ENCODE measurements at places on chromosomes 7 and 10.
A peak's percentile ranks its signal among the peaks of the same experiment; 100 is the strongest.

DNA sequence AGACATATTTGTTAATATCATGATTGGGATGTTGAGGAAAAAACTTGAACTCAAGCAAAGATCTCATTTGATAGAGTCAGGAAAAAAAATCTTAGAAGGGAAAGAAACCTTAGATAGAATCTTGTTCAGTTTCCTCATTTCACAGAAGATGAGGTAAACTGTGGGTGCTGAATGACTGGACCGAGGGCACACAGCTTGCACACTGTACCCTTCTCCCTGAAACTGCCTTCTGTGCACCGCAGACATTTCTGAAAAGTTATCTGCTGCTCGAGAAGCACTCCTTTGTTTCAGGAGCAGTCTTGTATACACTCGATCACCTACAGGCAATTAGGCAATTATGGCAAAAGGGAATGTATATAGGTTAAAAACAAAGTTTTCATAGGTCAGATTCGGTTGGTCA, 167.4 kb downstream of the SKAP2 start:
- DNase-seq = no peak

- DNase-seq = no peak
Observed at GRCh38 chr7:16755397-16755796, 1.8 kb downstream of the TSPAN13 start.

GRCh38 chr10:44724415-44725174, 186.5 kb upstream of the TMEM72 start:
- DNase-seq = no peak

DNA sequence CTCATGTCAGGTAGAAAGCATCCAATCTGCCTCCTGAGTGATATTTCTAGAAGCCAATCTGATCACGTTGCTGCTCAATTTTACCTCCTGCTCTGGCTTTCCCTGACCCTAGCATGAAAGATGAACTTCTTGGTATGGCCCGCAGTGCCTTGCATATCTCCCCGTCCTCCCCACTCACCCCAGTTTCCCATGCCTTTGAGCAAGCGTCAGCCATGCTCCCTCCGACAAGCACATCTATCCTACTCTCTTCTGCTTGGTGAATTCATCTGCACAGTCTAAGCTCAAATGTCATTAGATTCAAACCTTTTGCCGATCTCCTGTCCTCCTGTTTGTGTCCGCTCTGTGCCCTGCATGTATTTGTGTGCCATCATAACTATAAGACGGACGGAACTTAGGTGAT, 6.2 kb upstream of the TBXAS1 start:
- DNase-seq = no peak

- no peak for DNase-seq
Observed at GRCh38 chr7:136859803-136860202, 8.6 kb upstream of the CHRM2 start.

- no peak for DNase-seq
Observed at GRCh38 chr7:104254696-104255095, 46.9 kb upstream of the ORC5 start.

GRCh38 chr10:128003521-128003920, 96.6 kb downstream of the PTPRE start:
- DNase-seq = no peak

- DNase-seq = no peak
Observed at GRCh38 chr10:122555442-122555841, 5.1 kb upstream of the DMBT1 start.

- DNase-seq = peak; percentile 21
Observed at GRCh38 chr10:119538632-119539358, 3.7 kb downstream of the RGS10 start.

DNA sequence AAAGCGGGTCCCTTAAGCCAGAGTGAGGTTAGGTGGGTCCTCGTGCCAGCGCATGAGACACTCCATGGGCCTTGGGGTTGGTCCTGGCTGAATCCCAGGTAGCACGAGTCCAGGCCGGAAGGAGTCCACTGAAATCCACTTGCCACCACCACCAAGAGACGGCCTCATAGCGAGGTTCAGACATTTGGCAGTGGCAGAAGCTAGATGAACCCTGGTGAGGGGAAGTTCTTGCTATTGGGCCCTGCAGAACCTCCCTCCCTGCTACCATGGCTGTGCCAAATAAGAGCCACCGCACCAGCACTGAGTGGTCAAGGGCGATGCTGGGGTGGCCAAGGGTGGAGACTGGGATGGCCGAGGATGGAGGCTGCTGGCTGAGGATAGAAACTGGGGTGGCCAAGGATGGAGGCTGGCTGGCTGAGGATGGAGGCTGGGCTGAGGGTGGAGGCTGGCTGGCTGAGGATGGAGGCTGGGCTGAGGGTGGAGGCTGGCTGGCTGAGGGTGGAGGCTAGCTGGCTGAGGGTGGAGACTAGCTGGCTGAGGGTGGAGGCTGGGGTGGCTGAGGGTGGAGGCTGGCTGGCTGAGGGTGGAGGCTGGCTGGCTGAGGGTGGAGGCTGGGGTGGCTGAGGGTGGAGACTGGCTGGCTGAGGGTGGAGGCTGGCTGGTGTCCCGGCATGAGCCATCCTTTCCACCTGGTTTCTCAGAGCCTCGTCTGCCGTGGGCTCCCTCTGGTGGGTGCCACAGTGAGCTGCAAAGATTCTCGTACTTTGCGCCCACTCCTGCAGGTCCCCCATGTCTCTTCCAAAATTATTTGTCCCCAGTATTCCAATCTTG, 88.2 kb downstream of the ELFN1 start:
- no peak for DNase-seq

GRCh38 chr7:141640239-141640840, 61.6 kb downstream of the DENND11 start:
- no peak for DNase-seq

- peak; percentile 55 for DNase-seq
Observed at GRCh38 chr7:155069992-155070751, at the start of gene HTR5A. HTR5A (plus strand) TSS chr7:155070324; CDS start chr7:155070900, 576 bp downstream.

DNA sequence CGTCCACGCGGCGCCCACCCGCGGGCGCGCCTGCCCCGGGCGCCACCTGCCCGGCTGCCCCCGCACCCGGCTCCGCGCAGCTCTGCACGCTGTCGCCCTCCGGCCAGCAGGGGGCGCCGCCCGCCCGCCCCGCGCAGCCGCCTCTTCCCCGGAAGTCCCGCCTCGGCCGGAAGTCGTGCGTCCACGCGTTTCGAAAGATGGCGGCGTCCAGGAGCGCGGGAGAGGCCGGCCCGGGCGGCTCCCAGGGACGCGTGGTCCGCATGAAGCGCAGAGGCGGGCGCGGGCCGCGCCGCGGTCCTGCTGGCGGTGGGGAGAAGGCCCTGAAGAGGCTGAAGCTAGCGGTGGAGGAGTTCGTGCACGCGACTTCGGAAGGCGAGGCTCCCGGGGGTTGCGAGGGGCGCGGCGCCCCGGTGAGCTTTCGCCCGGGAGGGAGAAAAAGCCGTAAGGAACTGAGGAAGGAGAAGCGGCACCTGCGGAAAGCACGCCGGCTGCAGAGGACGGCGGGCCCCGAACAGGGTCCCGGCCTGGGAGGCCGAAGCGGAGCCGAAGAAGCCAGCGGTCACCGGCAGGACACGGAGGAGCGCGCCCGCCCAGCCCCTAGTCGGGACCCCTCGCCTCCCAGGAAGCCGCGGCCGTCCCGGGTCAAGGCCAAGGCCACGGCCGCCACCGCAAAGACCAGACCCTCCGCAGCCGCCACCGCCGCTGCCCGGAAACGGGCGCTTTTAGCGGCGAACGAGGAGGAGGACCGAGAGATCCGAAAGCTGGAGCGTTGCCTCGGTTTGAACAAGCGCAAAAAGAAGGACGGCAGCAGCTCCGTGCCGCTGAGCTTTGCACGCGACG, at the start of gene NOM1:
TSS of gene NOM1 (plus strand) at position 172 of the 840 bp plus-strand sequence. CDS start at position 198, 26 bp downstream.
- DNase-seq = peak; percentile 87

GRCh38 chr7:69781412-69781846, 183.2 kb downstream of the AUTS2 start:
- no peak for DNase-seq

GRCh38 chr7:24882989-24883621, 96.9 kb downstream of the OSBPL3 start:
- no peak for DNase-seq

GRCh38 chr7:150377196-150377595, 1.9 kb upstream of the ZNF775 start:
- DNase-seq = no peak

GRCh38 chr10:24269476-24269875, 60.5 kb downstream of the KIAA1217 start:
- no peak for DNase-seq

GRCh38 chr7:121300685-121301420, 27.9 kb upstream of the WNT16 start:
- DNase-seq = no peak

GRCh38 chr10:22618078-22618785, 96.1 kb downstream of the PIP4K2A start:
- no peak for DNase-seq

DNA sequence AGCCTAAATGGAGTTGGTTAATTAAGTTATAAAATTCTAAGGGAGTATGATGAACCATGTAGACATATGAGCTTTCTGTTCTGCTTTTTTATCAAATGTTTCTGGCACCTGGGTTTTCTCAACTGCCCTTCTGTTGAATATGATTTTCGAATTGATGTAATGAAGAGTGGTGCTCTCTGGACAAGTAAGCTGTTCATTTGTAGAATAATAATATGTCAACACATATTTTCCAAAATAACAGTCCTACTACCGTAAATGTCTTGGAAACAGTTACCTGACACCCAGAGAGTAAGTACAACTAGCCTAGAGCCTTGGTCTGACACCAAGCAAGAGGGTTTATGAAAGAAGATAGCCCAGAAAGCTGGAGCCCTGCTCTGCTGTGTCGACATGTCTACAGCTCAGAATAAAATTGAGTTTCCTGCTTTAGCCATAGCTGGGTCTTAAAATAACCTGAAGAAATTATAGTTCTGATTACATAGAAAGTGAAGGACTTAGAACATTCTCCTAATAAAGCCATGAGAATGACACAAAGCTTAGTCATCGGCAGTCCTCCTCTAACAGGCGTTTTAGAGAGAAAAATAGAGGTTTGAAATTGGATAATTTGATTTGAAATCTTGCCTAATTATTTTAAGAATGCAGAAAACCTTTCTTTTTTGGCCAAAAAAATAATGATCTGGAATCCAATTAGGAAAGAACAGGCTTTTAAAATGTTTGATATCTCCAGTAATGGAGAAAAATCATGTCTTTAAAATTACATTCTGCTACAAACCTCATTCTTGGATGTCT, 25.1 kb downstream of the HDAC9 start:
- DNase-seq = no peak

DNA sequence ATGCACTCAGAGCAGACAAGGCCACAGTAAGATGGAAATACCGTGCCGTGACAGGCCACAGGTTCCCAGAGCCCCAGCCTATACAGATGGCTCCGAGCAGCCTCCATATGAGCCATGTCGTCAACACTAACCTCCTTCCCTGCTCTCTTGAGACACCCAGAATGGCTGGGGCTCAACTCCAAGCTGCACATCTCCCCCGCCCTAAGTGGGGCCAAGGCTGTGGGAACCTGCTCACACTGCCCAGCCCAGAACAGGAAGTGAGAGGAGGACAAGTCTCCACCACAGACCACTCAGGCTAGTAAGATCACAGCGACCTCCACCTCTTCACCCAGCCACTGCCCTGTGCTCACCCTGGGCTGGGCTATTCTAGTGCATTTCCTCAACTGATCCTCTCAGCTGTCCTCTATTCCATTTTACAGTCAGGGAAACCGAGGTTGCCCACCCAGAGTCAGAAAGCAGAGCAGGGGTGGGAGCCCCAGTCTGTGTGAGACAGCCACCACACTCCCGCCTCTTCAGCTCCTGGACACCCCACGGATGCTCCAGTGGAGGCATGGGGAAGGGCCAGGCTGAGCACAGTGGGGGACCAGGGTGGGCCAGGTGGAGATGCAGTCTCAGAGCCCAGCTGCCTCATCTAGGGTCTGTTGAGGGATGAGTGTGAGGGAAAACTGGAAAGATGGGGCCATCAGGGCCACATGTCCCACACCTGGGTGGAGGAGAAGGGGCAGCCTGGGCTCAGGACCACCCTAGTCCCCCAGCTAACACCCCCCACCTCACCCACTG, 11.6 kb downstream of the GRID1 start:
- DNase-seq = no peak

DNA sequence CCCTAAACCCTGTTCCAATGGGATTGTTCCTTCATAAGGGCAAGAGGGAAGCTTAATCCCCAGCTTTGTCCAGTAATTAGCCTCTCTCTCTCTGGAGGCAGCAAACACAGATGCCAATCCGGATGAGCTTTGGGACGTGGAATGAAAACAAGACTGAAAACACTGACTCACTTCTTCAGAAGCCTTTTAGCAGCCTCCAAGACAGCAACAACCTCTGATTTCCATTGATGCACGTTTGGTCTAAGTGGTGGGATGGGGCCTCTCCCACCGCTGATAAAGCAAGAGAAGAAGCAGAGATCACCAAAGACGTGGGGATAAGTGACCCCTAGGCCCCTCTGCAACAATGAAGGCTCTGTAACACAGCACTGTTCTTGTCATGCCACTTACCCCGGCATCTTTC, 5.8 kb upstream of the GFRA1 start:
- DNase-seq = no peak

GRCh38 chr7:129150199-129150996, 5.9 kb downstream of the TSPAN33 start:
- no peak for DNase-seq

DNA sequence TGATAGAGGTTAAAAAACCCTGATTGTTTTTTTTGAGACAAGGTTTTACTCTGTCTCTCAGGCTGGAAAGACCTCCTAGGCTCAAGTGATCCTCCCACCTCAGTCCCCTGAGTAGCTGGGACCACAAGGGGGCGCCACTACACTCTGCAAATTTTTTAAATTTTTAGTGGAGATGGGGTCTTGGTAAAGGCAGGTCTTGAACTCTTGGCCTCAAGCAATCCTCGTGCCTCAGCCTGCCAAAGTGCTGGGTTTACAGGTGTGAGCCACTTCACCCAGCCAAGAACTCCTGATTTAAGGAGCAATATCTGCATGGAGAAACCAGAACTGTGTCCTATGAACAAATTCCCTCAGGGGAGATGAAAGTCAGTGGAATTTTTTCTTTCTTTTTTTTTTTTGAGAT, 7.3 kb upstream of the KLHDC10 start:
- DNase-seq = peak; percentile 49

DNA sequence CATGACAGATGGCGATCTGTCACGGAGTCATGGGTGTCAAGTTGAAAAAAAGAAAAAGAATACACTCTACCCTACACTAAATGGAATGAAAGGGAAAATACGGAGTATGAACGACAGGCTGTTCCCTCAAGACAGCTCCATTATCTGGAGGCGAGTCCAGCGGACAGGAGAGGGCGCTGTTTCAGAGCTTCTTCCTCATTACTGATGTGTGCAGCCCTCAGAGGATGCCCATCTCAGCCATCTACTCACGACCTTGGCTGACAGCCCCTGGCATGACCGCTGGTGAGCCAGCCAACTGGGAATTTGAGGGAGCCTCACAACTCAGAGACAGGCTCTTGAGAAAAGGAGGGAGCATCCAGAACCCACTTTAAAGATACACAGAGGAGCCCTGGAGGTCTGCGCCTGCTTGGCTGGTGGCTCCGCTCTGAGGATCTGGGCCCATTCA, 49.6 kb upstream of the SMNDC1 start:
- peak; percentile 61 for DNase-seq

- no peak for DNase-seq
Observed at GRCh38 chr7:12518920-12519681, 51.4 kb upstream of the SCIN start.

- no peak for DNase-seq
Observed at GRCh38 chr7:142811154-142811737, 40.5 kb downstream of the PRSS2 start.

GRCh38 chr10:100045592-100045991, 35.8 kb upstream of the DNMBP start:
- DNase-seq = no peak
